ENCODE measurements at places on chromosomes 4 and X.

DNA sequence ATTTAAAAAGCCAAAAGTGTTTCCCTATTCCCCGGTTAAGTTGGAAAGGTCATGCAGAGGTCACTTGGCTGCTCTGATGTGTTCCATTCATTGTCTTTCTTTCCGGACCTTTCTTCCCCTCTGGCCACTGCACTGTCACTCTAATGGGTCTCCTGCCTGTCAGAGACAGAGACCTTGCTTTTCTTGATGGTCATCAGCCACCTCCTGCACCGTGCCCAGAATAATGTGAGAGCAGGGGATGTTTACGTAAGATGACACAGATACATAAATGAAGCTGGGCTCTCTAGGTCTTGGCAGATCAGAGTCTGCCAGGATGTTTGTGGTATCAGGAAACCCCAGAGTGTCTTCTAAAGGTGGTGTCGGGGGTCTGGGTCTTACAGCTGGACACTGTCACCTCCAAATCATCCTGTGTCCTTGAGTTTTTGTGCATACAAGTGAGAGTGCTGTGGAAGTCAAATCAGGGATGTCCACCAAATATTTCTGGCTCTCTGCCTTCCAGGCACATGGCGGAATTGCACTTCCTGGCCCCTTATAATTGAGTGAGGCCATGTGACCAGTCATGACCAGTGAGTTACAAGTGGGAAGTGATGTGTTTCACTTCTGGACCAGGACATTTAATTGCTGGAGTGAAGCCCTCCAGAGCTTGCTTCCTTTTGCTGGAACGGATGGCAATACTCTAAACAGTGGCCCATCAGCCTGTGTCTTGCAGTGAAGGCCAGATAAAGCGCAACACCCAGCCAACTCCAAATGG, 130.6 kb upstream of the ATP6AP2 start:
- no peak for DNase-seq

- no peak for DNase-seq
Measured at GRCh38 chrX:43643201-43643600, 12.9 kb upstream of the MAOA start.

DNA sequence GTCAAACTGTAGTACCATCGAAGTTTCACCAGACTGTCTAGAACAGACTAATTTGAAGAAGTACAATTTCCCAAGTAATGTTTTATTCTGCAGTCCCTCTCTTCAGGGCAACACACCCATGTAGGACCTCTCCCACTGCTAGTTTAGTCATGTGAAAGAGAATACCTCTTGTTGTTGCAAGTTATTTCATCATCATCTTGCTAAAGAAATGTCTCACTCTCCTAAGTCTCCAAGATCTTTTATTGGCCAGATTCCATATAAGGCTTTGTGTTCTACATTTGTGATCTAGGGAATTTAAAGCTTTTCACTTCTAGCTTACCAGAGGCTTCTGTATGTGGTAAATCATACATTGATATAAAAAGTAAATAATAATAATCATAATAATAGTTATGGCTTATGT, 745.3 kb upstream of the MAGEB2 start:
- no peak for DNase-seq

DNA sequence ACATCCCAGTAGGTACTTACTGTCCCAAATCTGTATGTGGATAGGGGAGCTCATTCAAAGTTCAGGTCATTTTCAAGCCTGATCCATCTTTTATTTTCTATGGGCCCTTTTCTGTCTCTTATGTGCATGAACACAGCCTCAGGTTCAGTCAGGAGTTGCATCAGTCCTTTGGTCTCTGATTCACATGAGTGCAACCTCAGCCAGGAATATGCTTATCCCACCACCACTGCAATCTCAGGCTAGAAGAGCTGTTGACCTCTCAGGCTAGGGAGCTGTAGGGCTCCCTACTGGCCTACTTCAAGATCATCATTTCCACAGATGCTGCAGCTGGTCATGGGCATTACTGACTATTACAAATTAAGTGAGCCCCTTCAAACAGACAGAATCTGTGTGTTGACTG, 27.2 kb downstream of the AASDH start:
- no peak for DNase-seq

DNA sequence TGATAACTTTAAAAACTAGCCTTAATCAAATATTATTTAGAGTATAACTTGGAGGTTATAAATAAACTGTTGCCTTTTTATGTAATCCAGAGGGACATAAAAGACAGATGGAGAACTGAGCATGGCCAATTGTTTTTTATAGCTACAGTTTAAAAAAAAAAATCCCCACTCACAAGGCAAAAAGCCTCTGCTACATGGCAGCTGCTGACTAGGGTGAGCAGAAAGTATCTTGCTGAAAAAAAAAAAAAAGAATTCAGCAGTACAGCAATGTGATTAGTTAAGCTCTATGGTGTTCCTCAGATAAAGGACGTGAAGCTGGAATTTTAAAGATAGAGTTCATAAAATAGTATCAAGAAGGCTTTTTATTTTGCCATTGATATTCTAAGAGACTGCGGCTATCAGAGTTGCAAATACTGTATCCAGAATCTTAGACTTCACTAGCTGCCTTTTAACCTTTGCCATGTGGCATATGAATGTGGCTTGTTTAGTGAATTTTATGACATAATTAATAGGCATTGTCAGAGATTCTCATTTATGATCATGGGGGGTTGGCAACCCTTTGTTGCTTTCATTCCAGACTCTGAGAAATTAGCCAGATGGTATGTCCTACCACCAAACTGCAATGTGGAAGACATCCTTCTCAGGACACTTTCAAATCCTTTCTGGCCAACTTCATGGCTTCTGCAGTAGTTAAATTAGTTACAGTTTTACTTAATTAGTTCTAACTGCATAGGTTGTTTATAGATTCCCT, 498.0 kb downstream of the STPG2 start:
- DNase-seq, result no peak

- DNase-seq, result no peak
Measured at GRCh38 chrX:109795682-109796081, 62.6 kb upstream of the ACSL4 start.

DNA sequence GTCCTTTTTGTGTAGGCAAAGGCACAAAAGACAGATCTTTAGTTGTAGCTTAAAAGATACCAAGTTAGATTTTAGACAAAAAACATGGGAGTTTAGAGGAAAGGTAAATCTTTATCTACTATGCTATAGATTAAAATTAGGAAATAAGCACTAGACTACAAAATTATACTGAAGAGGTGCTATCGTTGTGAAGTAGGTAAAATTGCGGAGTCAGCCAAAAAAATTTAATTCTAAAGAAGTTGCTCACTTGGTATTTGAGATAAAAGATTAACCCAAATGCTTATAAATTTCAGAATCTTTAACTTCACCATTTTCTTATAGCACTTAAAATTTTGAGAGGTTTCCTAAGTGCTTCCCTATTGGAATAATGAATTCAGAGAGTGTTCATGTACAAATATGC, 604.1 kb downstream of the GRXCR1 start:
- DNase-seq, result no peak

GRCh38 chrX:154121207-154121606, 22.8 kb upstream of the OPN1LW start:
- DNase-seq, result no peak

GRCh38 chr4:118741301-118741855, 56.2 kb downstream of the METTL14 start:
- DNase-seq, result no peak

DNA sequence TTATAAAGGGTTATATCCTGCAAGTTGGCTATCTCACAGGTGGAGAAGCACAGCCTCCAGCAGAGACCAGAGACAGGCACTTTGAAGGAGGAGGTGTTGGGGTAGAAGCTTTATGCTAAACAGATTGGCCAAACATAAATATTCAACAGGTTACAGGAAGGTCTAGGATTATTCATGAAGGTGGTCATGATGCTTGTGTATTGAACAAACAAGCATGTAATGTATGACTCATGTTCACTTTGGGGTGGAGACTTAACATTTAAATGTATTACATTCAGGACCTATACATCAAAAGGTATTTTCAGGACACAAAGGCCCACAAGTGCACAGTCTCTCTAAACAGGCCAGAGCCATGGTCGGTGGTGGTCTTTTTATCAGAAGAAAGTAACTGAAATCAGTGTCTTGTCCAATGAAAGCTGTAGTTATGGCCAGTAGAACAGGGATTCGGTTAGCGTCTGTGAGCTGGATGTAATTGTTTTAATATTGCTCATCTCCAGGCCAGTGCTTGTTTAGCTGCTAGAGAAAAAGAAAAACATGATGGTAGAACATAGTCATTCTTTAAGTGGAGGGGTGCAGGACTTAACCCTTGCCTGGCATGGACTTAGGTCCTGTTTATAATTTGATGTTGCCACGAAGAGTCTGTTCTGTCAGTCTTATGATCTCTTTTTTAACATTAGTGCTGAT, 555.2 kb upstream of the PCDH10 start:
- DNase-seq, result no peak

DNA sequence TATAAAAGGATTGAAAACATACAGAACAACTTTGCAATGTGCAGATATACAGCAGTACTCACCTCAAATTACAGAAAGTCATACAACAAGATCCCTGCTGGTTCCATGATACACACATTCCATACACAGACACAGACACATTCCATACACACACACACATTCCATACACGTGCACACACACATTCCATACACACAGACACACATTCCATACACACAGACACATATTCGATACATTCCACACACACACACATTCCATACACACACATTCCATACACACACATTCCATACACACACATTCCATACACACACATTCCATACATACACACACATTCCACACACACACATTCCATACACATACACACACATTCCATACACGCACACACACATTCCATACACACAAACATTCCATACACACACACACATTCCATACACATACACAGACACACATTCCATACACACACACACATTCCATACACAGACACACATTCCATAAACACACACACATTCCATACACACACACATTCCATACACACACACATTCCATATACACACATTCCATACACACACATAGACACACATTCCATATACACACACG, 13.7 kb downstream of the LINC00632 start:
- no peak for DNase-seq

GRCh38 chr4:182150645-182151044, 92.6 kb upstream of the TENM3 start:
- no peak for DNase-seq

- no peak for DNase-seq
Measured at GRCh38 chrX:154038656-154039055, 19.0 kb upstream of the IRAK1 start.

DNA sequence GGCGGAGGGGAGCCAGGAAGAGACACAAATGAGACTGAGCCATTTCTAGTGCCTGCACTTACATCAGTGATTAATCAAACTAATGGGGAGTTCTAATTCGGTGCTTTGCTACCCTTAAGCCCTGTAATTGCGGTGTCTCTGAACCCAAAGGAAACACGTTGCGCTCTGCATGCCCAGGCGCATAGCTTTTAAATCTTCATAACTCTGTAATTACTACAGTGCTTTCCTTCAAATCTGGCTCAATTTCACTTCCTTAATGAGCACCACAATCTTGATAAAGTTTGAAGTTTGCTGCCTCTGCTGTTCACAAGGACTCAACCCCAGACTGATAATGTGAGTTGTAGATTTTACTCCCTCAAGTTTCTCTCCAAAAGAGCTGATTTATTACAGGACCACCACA, 5.7 kb upstream of the NHS start:
- no peak for DNase-seq

DNA sequence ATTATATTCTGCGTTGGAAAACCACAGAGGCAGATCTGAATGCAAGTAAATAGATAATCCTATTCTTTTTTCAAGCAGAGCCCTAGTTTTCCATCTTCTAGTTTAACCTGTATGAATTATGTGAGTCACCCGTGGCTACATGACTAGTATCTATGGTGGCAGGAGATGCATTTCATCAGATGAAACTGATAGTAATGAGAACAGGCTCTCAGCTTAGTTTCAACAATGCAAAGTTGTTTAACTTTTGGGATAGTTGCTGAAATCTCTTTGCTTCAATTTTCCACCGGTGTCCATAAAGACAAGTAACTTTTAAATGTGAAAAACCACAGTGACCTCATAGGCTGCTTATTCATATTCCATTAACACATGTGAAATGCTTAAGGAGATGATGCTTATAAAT, 1317.4 kb upstream of the TENM3 start:
- DNase-seq, result no peak

GRCh38 chr4:90122355-90122748, 4.8 kb upstream of the CCSER1 start:
- no peak for DNase-seq

- DNase-seq, result no peak
Measured at GRCh38 chr4:35970366-35970960, 273.9 kb downstream of the ARAP2 start.

- no peak for DNase-seq
Measured at GRCh38 chr4:86837691-86838503, 11.3 kb downstream of the SLC10A6 start.

- no peak for DNase-seq
Measured at GRCh38 chrX:135651647-135652295, 61.7 kb upstream of the CT45A1 start.

DNA sequence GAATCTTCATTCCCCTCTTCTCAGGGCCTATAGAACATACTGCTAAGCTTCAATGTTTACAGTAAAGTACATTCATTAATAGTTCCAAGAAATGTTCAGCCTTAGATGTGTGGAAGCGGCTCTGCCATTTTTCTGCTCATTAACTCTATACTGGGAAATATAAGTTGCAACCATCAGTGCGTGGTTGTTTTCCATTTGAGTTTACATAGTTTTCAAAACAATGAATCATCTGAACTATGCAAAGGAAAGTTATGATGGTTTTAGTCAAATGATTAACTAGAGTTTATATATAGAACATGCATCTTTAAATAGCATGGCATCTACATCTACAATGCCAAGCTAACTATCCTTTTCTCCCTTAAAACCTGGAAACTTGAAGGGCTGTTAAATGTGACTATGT, 29.6 kb downstream of the LEF1 start:
- DNase-seq, result no peak

DNA sequence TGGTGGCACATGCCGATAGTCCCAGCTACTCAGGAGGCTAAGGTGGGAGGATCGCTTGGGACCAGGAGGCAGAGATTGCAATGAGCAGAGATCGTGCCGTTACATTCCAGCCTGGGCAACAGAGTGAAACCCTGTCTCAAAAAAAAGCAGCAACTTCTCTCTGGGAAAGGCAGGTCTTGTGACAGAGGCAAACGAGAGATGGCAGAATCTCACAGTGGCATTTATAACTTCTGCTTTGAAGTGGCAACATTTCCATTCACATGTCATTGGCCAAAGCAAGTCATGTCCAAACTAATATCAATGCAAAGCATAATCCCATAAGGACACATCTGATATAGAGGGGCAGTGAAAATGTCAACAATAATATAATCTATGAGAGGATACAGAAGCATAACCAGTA, 79.8 kb downstream of the PPEF2 start:
- DNase-seq, result no peak

Data from stimulated activated CD4-positive, alpha-beta T cell treated with anti-CD3 and anti-CD28 coated beads, Interleukin-15, amount 100 ng/mL, for 1 hour (primary cell).